ENCODE measurements at places on chromosomes 1 and 21.

DNA sequence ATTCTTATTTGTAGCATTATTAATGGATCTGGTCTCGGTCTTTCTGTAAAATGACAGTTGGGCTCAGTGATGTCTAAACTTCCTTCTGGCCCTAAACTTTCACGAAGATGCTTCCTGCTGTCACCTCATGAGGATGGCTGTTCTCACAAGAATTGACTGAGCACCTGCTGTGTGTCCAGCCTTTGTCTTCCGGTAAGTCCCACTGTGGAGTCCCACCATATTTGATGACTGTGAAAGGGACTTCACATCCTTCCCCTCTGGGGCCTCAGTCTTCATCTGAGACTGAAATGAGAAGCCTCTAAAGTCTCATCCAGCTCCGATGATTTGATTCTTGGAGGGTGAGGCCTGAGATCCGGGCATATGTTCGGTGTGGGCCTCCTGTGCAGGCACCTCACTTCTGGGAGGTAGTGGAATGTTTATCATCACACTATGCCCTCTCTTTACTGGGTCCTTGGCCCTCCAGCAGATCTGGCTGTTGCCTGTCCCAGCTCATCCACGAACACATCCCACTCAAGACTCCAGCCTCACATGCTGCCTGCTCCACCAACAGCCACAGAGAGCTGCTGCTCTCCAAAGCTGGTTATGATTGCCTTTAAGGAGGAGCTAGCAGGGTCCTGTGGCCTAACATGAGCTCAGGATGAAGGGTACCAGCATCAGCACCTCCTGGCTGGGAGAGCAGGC is 95.8 kb downstream of the KCNN3 start:
- DNase-seq = no peak

- DNase-seq = no peak
These were observed 8.1 kb upstream of the CGN start for GRCh38 chr1:151502859-151503780.

GRCh38 chr1:197965132-197965840 is 48.1 kb downstream of the LHX9 start:
- no peak for DNase-seq

GRCh38 chr1:18351735-18352134 is 129.0 kb upstream of the KLHDC7A start:
- no peak for DNase-seq

GRCh38 chr1:46289976-46290375 is 13.4 kb downstream of the LRRC41 start:
- DNase-seq = no peak

- peak; percentile 20 for DNase-seq
These were observed at the start of gene GREM2 for GRCh38 chr1:240611619-240612480. GREM2 (minus strand) TSS chr1:240612155; CDS start chr1:240493475, 118,680 bp downstream.
